ENCODE measurements at places on chromosomes 2 and 18.

GRCh38 chr2:188788621-188789020, 185.6 kb upstream of the COL3A1 start:
- no peak for DNase-seq

GRCh38 chr2:113213061-113213930, 39.5 kb downstream of the PSD4 start:
- no peak for DNase-seq

DNA sequence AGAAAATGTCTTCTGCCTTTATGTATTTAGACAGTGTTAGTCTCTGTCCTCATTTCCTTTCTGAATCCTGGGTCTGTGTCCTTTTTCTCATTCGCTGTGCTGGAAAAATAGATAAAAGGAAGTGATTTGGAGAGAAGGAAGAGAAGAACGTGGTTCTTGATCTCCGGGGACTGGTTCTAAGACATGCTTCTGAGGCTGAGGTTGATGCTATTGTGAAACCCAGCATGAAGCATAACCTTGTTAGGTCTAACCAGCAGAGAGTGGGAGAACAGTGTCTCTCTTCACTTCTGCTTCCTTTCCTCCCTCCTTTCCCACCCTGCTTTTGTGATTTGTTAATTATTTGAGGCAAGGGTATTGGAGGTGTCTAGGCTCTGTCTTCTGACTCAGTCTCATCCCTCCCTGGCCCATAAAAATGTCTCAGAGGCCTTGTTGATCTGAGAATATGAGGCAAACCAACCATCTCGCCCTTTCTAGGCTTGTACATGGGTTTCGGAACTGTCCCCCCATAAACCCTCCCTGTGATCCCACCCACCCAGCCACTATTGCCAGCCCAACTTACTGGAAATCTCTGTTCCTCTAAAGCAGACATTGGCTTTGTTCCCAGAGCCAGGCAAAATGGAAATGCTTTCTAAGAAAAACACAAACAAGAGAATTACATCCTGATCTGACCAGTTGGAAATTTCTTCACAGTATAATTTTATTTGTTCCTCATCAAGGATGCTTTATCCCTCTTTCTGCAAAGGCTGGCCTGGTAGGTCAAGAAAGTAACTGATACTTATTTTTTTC, 360.6 kb upstream of the TNP1 start:
- no peak for DNase-seq

DNA sequence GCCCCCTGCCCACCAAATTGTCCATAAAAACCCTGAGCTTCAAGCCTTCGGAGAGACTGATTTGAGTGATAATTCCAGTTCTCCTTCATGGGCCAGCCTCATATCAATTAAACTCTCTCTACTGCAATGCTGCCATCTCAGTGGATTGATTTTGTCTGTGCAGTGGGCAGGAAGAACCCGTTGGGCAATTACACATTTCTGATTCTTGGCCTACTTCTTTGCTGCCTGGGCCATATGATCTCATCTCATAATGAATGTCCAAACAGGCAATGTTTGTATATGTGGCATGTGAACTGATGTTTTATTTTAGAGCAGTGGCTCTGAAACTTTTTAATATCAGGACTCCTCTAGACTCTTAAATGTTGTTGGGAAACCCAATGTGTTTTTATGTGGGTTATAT, 101.2 kb upstream of the SLC38A11 start:
- no peak for DNase-seq

- DNase-seq: no peak
Observed at GRCh38 chr2:217222309-217222910, 362.5 kb upstream of the TNP1 start.

- no peak for DNase-seq
Observed at GRCh38 chr2:43363120-43363519, 136.7 kb upstream of the ZFP36L2 start.

DNA sequence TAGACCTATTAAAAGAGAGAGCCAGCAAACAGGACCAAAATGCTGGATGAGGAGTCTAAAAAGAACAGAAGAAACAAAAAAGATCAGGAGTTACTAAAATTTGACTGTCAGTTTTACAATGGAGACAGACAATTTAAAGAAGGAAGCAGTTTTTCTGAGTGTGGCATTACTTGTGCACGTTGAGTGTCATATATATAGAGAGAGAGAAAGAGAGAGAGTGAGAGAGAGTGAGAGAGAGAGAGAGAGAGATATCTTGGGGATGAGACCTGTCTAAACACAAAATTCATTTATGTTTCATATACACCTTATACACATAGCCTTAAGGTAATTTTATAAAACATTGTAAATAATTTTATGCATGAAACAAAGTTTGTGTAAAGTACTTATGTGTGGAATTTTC, 2.1 kb upstream of the GALNT3 start:
- no peak for DNase-seq

GRCh38 chr2:59029058-59029457, 787.9 kb upstream of the FANCL start:
- DNase-seq: no peak

GRCh38 chr2:237691029-237691907, 63.9 kb downstream of the LRRFIP1 start:
- no peak for DNase-seq

- no peak for DNase-seq
Observed at GRCh38 chr2:17317439-17317976, 200.7 kb downstream of the RAD51AP2 start.

GRCh38 chr2:179349670-179350303, 85.2 kb upstream of the SESTD1 start:
- DNase-seq: no peak

- DNase-seq: no peak
Observed at GRCh38 chr2:62186156-62186905, 9.6 kb upstream of the B3GNT2 start.

GRCh38 chr18:35282353-35282752, 7.7 kb downstream of the ZSCAN30 start:
- DNase-seq: no peak

GRCh38 chr2:112494828-112495227, 12.9 kb downstream of the TTL start:
- no peak for DNase-seq

- DNase-seq: no peak
Observed at GRCh38 chr2:105584435-105585010, 160.2 kb upstream of the NCK2 start.

DNA sequence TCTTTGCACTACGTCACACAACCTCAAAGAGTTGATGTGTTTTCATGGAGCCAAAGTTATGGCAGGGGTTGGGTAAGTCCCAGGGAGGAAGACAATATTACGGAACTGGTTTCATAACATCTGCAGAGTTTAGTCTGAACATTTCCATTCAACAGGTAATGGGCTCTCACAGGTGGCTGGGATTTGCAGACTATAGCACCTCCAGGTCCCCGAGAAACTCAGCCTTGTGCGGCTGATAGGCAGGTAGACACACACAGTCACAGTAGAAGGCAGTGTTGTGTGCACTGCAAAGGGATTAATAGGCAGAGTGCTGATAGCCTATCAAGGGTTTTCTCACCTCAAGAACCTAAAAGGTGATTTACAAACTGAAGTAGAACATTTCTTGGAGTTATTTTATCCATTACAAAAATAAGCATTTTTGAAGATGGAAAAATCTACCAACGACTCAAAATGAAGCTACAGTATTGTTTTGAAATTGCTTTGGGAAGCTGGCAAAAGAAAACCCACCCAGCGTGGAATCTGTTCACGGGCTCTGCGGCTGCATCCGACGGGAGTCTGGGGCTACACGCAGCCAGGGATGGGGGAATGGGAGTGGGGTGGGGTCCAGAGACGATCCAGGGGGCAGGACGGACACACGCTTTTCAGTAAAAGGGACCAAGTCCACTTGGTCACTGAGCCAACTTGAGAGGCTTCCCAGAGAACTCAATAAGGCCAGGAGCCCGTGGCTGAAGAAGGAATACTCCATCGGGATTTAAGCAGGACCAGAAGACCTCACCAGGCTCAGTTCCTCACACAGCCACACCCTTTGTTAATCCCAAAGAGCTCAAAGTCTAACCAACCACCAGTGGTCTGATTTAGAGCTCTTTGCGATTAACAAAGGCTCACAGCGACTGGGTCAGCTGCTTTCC, 82.9 kb downstream of the CHRNA1 start:
- no peak for DNase-seq

GRCh38 chr2:12705742-12706141, 11.0 kb upstream of the TRIB2 start:
- DNase-seq: no peak

DNA sequence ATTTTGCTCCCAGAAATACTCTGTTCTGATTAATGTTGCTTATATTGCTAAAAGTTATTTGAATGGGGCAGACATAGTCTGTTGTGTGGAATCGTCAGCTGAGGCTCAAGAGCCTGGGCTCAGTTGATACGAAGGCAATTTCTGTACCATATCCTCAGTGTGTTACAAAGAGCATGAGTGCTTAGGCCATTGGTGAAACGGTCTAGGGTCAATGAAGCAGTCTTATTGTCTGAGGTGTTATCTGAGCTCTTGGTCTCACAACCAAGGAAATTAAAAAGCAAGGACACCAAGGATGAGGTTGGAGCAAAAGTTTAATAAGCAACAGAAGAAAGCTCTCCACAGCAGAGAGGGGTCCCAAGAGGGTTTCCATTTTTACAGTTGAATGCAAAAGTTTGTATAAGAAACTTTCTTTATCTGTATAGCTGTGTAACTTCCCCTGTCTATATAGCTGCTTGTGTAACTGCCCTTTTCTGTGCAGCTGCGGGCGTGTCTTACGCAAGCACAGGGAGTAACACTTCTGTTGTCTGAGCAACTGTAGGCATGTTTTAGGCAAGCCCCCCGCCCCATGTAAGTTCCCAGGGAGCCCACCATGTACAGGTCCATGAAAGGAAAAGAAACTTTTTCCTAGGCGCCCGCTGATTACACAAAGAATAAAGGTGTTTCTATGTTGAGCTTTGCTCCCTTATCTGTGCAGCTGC, 40.6 kb upstream of the DSC1 start:
- no peak for DNase-seq

DNA sequence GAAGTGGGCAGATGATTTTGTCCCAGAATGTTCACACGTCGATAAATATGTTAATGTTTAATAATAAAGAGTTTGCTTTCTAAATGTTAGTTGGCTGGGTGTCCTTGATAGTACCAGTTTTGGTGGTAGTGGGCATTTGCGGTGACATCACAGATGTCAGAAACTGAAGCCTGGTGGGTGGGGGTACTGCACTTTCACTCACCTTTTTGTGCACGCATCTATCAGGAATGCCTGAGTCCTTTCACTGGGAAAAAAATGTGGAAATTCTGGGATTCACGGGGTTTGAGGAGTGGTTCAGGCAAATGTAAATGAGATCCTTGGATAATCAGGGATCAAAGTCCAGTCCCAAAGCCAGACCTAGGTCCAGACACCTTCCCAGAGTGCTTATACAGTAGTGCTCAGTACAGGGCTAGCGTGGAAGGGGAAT, 3.2 kb downstream of the EPAS1 start:
- DNase-seq: no peak

GRCh38 chr2:23645230-23645808, 260.3 kb downstream of the KLHL29 start:
- no peak for DNase-seq

- DNase-seq: no peak
Observed at GRCh38 chr18:50289108-50289443, 1.6 kb upstream of the CXXC1 start.

DNA sequence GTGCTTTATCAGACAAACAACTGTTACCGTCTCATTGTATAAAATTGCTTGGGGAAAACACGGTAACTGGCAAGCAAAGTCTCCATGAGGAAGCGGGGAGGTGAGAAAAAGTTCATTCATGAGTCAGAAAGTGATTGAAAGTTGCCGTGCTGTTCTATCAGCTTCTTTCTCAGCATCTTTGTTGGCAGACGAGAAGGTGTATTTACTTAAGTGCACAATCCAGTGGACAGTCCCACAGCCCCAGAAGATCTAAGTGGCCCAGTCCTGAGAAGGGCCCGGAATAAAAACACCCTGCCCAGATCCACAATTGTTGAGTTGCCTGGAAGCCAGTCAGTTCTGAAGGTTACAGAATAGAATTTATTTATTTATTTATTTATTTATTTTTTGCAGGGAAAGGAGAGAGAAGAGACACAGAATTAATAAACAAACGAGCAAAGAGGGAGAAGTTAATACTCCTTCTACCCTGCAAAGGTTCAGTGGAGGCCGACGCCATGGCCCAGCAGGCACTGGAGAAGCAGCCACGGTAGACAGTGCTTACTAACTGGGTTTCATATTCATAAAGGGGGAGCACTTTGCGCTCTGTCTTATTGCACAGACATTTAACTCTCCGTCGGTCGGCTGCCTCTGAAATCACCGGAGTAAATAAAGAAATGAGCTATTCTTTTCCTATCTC, 676.0 kb upstream of the SALL3 start:
- no peak for DNase-seq

GRCh38 chr2:106843001-106843909, 42.7 kb downstream of the ST6GAL2 start:
- no peak for DNase-seq

DNA sequence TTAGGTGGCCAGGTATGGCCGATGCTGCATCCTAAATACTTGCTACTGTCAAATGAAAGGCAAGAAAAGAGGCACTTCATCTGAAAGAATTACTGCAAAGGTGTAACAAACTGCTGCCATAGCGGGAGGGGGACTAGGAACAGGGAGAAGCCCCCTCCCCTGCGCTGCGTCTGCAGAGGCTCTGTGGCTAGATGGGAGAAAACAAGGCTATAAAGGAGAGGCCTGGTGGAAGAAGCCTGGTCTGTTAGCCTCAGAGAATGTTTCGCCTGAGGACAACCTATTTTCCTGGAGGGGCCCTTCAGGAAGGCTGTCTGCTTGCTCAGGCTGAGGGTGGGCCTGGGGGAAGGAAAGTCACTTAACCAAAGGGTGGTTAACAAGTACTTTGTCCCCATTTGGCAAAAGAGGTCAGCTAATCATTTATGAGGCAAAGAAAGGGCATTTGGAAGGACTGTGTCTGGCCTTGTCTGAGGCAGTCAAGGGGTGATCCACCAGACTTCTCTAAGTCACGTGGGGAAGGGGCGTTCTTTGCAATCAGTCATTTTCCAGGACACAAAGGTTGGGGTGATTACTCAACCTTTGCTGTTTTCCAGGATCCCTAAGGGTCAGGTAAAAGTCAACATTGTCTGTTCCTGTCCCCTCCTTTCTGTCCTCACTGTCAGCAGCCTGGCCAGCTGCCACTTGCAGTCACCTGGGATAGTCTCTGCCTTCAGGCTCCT, 103.0 kb upstream of the TMEM200C start:
- DNase-seq: no peak

DNA sequence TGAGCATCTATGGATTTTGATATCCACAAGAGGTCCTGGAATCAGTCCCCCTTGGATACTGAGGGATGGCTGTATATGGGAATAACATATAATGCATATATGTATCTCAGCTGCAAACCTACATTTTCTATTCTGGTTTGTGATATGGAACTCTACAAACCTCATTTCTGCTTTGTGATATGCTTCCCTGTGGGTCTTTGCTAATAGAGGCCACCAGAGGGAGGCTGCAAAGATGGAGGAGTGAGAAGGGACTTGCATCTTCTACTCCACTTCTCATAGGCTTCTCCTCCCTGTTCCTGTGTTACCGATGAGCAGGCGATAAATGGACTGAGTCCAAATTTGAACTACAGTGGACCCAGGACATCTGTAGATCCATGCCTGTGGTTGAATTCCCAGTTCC, 37.8 kb downstream of the ARID5A start:
- no peak for DNase-seq

- DNase-seq: no peak
Observed at GRCh38 chr2:96881349-96882195, 11.7 kb upstream of the SEMA4C start.
